ENCODE measurements at places on chromosomes 5 and 9. TPM values are rescaled to one million over a fixed set of nuclear protein-coding genes. Genes with fewer than 3 reads are reported as not detected.

The ROR2 gene
- polyA plus RNA-seq, result 2.7 TPM

The OTP gene
- not detected for polyA plus RNA-seq

The CATSPER3 gene
- polyA plus RNA-seq, result 0.87 TPM

The TAF11L10 gene
- not detected for polyA plus RNA-seq

The PCDHA6 gene
- 0.06 TPM for polyA plus RNA-seq

The ADAMTS16 gene
- 5.3 TPM for polyA plus RNA-seq

The PCDHGA9 gene
- polyA plus RNA-seq, result 3.3 TPM

The OCLN gene
- polyA plus RNA-seq, result 1.6 TPM

The IFNA2 gene
- polyA plus RNA-seq, result not detected

The RNF180 gene
- 1.6 TPM for polyA plus RNA-seq

The CCDC180 gene
- polyA plus RNA-seq, result 8.8 TPM

The DCAF10 gene
- polyA plus RNA-seq, result 21.1 TPM

The NME5 gene
- 0.85 TPM for polyA plus RNA-seq

The CYLC2 gene
- not detected for polyA plus RNA-seq

The CAAP1 gene
- polyA plus RNA-seq, result 16.6 TPM

GRCh38 chr5:7682379-7682778 lies 168.6 kb downstream of the CFAP90 start:
- no peak for DNase-seq

DNA sequence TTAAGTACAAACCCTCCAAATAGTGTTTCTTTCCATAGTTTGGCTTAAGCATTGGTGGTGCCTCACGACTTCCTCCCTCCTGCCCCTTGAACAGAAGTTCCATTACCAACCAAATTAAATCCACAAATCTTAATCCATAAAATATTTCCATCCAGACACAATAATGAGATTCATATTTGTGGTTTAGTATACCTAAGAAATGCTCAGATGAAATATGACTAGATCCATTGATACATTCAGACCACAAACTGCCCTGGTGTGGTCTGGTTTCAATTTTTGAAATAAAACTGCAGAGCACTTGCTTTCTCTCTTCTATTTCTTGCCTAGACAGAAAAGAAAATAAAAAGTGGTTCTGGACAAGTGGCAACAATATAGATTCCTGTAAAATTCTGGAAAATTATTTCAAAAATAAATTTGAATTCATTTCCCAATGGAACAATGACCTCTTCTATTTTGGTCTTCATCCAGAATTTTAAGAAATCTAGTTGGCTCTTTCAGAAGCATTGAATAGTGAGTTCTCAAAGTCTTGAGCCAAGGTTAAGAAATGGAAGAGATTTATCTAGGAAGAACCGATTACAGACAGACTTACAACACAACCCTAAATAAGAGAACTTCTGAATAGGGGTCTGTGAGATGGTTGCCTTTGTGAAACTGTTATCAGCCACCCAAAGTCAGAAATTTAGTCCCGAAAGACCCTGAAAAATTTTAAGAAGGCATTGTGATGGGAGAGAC lies 14.0 kb downstream of the TNC start:
- DNase-seq, result no peak

DNA sequence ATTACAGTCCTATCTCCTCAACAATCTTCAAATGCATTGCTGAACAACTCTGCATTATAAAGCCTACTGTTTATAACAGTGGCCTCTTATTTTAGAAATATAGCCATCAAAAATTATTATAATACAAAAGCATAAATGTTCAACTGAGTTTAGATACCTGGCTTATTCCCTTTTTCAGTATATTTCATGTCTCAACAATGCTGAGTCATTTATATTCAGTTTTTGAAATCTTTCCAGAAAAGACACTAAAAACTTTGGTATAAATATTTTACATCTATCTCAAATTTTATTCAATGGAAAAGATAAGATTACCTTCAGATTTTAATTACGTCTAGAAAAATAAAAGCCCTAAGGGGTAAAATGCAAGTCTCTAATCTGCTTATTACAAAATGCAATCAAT lies 37.9 kb downstream of the LURAP1L start:
- DNase-seq, result no peak

GRCh38 chr5:80864706-80865435 lies 95.3 kb upstream of the RASGRF2 start:
- DNase-seq, result no peak

- DNase-seq, result no peak
Observed at GRCh38 chr9:17876687-17877086, 297.8 kb downstream of the SH3GL2 start.

GRCh38 chr9:137315581-137316011 lies 13.5 kb upstream of the NRARP start:
- no peak for DNase-seq

GRCh38 chr5:618450-618849 lies 6.3 kb downstream of the CEP72 start:
- DNase-seq, result no peak

GRCh38 chr5:72586788-72587530 lies 79.7 kb upstream of the ZNF366 start:
- DNase-seq, result no peak

GRCh38 chr9:126144196-126144595 lies 182.4 kb upstream of the MVB12B start:
- DNase-seq, result no peak

GRCh38 chr9:34796924-34797323 lies 87.0 kb upstream of the CCL21 start:
- no peak for DNase-seq

- DNase-seq, result no peak
Observed at GRCh38 chr9:69198521-69199220, 24.6 kb downstream of the TJP2 start.

DNA sequence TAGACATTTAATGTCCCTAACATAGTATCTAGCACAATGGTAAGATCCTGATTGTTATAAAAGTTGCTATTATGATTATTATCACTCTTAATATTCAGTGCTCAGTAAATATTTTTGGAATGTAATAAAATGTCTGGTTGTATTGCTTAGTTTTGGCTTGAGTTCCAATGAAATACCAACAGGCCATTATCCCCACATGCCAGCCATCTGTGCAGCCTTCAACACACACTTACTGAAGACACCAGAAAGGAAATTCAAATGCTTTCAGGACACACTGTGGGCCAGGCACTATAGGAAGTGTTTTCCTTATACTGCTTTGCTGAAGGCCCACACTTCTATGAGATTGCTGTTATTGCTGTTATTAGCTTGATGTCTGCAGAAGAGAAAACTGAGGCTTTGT lies 157.5 kb downstream of the TRIM32 start:
- no peak for DNase-seq

- no peak for DNase-seq
Observed at GRCh38 chr5:80238097-80238496, 17.8 kb downstream of the SERINC5 start.

DNA sequence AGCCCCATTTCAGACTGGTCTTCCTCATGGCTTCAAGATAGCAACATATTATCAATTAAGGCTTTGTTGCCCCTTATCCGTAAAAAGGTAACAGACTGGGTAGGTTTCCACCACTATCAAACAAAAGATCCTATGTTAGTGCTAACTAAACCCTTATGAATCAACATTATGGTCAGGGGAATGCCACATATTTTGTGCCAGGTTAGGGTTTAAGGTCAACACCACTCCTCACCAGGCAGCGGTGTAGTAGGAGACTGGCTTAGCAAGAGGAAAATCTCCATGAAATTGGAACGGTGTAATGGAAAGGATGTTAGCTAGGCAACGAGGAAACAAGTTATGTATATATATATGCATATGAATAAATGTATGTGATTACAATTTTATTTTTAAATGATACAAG lies 655.8 kb downstream of the TLR4 start:
- DNase-seq, result no peak

GRCh38 chr9:123738648-123739047 lies 191.3 kb downstream of the DENND1A start:
- DNase-seq, result no peak

DNA sequence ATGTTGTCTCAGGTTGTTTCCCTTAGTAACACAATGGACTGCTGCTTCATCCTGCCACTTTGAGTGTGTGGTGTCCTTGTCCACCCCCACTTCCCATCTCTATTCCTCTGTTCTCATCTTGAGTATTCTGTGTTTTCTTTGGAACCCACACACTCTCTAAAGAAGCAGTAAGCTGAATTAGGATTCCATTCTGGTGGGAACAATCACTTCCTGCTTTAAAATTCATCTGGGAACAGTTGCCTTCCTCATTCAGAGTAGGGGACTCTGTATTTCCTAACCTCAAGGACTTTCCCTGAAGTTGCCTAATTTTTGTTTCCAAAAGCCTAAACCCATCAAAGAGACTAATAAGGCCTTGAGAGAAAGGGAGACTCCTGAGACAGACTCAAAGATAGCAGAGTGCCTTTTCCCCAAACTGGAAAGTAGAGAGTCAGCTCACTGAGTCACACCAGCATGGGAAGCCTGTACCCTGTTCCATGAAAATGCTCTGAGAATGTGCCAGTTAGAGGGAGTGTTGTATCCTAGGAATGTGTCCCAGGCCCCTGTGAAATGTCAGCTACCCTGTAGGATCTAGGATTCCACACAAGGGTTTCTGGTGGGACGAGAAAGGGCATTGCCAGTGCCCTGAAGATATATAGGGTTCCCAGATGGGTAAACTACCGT lies 63.6 kb downstream of the CCDC192 start:
- no peak for DNase-seq

GRCh38 chr9:15531380-15531779 lies 20.6 kb upstream of the PSIP1 start:
- no peak for DNase-seq

- no peak for DNase-seq
Observed at GRCh38 chr9:14687042-14687719, 6.1 kb downstream of the ZDHHC21 start.

GRCh38 chr5:58885260-58885659 lies 302.4 kb downstream of the RAB3C start:
- DNase-seq, result no peak

- DNase-seq, result no peak
Observed at GRCh38 chr5:61732796-61733195, 400.7 kb downstream of the ZSWIM6 start.

GRCh38 chr5:168898247-168898911 lies 319.2 kb upstream of the PANK3 start:
- no peak for DNase-seq

DNA sequence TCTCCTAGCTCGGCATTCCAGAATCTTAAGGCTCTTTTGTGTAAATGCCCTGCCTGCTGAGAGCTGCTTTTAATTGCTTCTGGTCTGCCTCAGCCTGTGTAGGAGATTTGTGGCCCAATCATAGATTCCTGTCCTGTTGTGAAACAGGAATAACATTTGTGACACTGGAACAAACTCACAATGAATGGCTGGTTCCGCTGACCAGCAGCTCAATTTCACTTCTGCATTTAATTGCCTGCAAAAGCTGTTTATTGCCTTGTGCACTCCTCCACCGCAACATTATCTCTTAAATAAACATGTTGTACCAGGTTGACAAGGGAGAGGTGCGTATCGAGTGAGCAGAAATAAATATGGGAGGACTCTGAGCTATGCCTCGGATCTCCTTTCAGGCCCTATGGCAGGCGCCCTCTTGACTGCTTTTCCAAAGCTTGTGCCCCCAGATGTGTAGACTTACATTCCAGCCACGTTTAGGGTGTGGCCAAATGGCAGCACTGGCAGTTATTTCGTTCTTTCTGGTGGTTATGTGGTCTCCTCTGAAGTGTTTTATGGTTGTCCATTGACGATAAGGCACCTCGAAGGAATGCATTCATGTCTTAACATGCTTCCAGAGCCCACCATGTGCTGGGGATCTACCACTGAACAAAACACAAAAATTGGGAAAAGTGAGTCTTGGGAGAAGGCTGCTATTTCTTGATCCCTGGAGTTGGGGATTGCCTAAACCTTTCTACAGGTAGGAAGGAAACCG lies 58.1 kb downstream of the DMRT1 start:
- DNase-seq, result peak; percentile 4

DNA sequence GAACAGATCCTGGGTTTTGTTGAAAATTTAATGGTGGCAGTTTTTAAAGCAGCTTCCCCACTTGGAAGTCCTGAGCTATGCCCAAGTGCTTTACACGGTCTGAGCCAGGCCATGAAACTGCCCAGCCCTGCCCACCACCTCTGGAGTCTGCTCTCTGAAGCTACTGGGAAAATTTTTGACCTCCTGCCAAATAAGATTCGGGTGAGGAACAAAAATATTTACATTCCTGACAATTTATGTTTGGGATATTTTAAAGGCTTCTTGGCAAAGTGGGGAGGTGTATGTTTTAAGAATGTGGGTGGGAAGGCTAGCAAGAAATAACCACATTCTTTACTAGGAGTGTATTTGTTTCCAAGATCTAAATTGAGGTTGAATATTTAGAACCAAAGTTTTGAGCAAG lies 50.0 kb downstream of the HACD4 start:
- DNase-seq, result no peak

- DNase-seq, result no peak
Observed at GRCh38 chr5:131264451-131265099, 722 bp downstream of the CDC42SE2 start.

- no peak for DNase-seq
Observed at GRCh38 chr5:101346906-101347305, 443.8 kb upstream of the ST8SIA4 start.

GRCh38 chr5:140128376-140128775 lies 2.6 kb downstream of the IGIP start:
- no peak for DNase-seq

GRCh38 chr5:95760273-95761191 lies 29.4 kb downstream of the RHOBTB3 start:
- no peak for DNase-seq

- DNase-seq, result no peak
Observed at GRCh38 chr9:90044710-90045151, 439.9 kb downstream of the GADD45G start.

- DNase-seq, result no peak
Observed at GRCh38 chr5:145341842-145342241, 493.3 kb downstream of the PRELID2 start.

DNA sequence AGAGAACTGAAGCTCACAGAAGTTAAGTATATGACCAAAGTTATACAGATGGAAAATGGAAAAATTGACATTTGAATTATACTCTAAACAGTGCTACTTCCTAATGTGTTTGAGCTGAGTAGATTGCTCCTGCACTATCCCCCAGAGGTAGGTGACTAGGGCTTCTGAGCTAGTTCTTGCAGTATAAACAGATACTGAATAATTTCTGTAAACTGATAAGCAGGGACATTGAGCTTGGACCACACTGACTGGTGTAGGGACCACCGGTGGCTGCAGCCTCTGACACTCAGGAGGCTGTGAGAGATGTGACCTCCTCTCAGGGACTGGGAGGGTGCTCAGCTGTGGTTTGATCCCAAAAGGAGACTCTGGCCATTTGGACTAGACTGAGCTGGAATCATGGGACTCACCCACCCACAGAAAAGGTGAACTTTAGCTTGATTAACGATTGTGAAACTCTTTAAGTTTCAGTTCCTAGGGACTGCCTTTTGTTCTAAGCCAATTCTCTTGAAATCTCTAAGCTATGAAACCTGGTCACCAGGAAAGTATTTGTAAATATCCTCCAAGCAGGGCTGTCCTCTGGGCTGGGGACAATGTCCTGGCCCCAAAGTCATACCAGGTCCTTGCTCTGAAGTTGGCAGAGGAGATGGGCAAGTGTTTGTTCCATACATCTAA lies 291.5 kb downstream of the SEC61B start:
- DNase-seq, result no peak

DNA sequence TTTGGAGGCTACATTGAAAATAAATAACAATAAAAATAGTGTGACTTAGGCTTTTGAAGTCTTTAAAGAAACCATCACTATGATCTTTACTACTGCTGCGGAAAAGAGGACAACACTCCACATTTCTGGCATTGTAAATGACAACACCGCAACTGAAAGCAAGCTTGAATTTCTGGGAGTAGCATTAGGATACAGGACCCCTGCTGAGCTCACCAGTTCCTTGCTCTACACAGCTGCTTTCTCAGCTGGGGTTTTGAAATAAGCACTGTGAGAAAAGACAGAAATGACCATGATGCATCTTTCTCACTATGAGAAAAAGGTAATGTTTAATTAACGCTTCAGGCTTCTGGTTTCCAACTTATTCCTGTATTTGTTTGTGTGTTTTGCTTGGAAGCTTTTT lies 168.0 kb downstream of the TAF11L14 start:
- DNase-seq, result no peak
